Stimulated activated CD8-positive, alpha-beta memory T cell treated with anti-CD3 and anti-CD28 coated beads, Interleukin-15, amount 100 ng/mL, for 1 hour (primary cell): ENCODE measurements at places on chromosomes 2 and 18.

DNA sequence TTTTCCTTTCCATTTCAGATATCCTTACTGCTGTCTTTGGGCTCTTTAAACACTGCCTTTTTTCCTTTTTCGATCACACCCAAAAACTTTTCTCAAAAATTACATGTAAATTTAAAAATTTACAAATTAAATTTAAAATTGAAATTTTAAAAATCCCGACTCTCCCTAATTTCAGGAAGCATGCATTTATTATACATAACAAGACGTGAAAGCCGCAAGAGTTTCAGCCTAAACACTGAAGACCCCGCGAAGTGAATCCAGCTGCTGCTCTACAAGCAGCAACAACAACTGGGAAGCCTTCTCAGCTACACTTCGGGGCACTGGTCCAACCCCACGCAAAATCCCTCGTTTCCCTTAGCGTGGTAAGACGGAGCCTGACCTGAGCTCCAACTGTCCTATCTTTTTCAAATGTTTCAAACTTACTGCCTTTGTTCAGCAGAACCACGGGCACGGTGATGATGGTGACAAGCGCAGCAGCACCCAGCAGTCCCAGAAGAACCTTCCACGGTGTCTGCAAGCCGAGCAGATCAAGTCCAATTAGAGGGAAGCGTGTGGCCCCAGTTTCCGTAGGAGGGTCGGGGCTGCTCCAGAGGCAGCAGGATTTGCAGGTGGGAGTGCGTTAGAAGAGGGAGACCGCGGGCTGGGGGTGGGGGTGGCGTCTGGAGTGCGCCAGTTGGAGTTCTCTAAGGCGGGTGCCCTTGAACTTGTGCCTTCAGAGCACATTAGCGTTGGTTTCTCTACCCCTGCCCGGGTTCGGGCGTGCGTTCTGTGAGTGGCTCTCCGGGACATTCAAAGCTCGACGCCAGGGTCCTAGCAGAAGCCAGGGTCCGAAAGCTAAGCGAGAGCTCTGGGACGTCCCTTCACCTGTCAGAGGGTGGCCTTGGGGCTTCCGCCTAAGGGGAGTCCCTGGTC, 783 bp downstream of the DPP4 start:
- no peak for DNase-seq

DNA sequence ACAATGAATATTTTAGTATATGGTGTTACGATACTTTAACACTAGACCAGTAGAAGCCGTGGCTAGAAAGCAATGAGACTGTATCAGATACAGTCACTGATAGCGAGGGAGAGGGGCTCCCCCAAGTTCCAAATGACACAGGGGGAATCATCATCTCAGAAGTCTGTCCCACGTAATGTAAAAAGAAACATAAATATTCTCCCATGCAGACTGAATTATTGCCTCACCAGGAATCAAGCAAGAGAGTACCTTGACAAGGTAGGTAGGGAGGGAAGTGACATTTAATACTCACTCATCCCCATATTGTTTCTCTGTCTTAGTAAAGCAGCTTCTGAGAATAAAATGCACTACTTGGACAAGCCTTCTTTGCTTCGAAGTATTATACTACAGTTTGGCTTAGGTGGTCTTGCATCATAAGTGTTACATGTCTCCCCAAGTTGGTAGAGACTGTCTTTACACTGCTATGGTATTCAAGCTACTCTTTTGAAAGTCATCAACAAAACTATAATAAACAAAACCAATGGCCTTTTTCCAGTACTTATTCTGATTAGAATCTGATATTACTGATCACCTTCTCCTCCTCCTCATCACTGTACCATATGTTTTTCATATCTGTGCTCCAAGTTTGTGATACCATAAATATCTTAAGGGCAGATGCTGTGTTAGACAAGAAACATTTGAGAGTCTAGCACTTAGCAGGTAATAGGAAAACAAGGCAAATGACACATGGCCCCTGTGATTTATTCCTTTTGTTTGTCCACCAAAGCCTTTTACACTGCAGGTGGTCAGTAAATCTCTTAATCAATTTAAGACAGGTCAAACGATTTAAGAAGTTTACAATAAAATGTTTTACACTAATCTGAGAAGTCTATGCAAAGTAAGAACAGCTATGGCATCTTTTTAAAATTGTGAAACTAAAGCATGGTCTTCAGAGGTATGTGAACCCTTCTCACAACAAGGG, 2.7 kb downstream of the LAPTM4A start:
- no peak for DNase-seq

DNA sequence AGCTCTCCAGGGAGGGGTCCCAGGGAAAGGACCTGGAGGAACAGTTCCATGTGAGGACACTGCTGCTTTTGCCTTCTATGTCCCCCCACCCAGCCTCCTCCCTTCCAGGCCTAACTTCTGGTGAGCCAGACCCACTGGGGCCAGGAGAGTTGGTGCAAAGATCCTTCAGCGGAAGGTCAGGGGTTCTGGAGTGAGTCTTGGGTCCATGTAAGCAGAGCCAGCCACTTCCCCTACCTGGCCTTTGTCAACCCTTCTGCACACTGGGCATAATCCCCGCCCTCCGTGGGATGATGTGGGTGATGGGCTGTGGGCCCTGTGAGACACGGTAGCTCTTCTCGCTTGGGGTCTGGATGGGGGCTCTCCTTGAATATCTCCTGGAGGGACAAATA, 76.9 kb downstream of the RHOB start:
- no peak for DNase-seq

- DNase-seq: no peak
Measured at GRCh38 chr2:36411962-36412444, 56.4 kb downstream of the CRIM1 start.

DNA sequence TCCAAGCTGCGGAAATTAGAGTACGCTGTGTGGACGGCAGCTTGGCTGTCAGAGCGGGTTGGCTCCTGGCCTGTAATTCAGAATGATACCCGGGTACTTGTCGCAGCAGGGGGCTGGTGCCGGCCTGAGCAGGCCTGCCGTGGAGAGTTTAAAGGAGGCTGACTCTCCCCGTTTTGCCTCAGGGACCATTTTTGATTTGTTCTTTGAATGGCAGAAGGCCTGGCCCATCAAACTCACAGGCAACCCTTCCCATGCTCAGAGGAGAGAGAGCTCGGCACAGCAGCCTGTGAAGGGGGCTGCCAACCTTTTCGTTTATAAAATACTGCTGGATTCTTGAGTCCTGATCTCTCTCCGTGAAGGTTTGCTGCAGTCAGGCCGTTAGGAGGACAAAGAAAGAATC, 151.3 kb downstream of the KLHL29 start:
- no peak for DNase-seq

GRCh38 chr2:38187541-38188011, 111.6 kb upstream of the CYP1B1 start:
- no peak for DNase-seq

DNA sequence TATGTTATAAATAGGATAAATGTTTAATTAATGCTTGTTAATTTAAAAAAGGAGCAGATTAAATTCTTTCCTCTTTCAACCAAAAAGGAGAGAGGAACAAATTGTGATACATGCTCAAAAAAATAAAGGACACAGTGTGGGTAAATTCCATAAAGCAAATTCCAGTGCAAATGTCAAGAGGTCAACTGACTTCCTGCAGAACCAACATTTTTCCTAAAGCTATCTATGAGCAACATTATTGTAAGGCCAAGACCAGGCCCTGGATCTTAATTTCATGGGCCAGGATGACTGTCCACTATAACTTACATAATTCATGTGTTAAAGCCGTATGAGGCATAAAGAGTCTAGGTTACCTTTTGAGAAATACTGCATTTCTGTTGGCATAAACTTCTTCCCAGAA, 93.9 kb upstream of the RPE start:
- no peak for DNase-seq

GRCh38 chr2:15943378-15944280, 3.3 kb downstream of the MYCN start:
- DNase-seq: no peak

DNA sequence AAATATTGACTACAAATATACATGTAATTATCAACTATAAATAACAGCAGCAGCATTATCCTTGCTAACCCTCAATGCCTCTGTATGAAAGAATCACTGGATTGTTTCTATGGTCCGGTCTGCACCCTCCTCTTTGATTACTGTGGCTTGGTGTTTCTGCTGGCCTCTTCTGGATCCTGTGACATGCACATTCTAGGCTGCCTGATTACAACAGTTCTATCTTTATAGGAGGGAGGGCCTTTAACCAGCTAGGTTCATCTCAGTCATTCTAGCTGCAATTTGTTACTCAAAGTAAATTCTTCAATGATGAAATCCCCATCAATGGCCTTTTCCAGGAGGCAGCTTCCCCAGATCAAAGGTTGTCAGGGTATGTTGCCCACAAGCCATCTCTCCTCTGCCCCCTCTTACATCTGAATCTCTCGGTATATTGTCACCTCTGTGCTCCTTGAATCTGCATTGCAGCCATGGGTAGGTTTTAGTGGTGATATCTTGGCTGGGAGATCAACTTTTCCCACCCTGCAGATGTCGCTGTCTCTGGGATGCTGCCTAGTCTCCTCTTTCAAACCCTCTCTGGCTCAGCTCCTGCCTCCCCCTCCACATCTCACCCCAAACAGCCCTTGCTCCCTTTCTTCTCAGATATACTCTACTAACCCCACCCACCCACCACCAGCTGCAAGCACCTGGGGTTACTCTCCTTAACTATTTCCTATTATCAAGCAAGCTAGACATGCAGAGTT, 106.2 kb upstream of the BZW1 start:
- DNase-seq: no peak

GRCh38 chr2:218419630-218420216, 800 bp downstream of the VIL1 start:
- no peak for DNase-seq

- DNase-seq: no peak
Measured at GRCh38 chr2:181552808-181553207, 95.6 kb downstream of the ITGA4 start.

GRCh38 chr2:118403658-118404451, 315.6 kb downstream of the INSIG2 start:
- DNase-seq: no peak

DNA sequence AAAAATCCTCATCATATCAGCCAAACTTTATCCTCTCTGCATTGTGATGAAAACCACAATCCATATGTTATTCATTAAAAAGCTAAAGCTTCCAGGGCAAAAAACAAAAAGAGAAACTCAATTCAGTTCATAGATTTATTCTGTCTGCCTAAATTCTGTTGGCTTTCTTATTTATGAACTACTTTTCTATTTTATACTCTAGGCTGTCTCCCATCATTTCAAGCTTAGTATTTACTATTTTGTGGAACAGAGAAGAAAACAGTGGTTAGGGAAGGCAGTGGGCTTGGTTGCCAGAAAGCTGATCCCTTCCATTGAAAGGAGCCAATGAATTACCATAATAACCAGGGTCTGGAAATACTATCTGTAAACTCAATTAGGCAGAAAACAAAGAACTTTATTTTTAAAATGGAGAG, 71.8 kb downstream of the RAPH1 start:
- no peak for DNase-seq

GRCh38 chr2:117814417-117815264, at the start of gene DDX18:
Gene DDX18 (plus strand): TSS chr2:117814691. CDS start chr2:117814778, 87 bp downstream.
- peak; percentile 96 for DNase-seq

DNA sequence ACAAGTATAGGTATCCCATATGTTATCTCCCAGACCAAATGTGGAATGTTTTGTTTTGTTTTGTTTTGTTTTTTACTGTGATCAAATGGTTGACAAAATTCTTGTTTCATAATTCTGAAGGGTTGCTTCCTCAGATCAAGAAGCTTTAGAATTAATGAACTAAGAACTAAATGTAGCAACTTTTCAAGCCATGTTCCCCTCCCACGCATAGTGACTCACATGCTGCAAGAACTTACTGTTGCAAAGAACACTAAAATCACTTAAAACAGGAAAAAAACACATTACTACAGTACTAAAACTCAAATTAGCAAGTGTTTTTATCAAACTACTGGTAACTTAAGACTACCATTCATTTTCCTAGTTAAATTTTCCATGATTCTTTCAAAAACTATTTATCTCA, 30.6 kb downstream of the HNRNPLL start:
- DNase-seq: no peak

GRCh38 chr2:218290316-218291261, 1.7 kb downstream of the TMBIM1 start:
- DNase-seq: no peak

GRCh38 chr2:29700560-29700959, 220.8 kb downstream of the ALK start:
- DNase-seq: no peak

GRCh38 chr2:10811517-10811916, 1.1 kb downstream of the PDIA6 start:
- DNase-seq: no peak

GRCh38 chr2:11187083-11187619, 31.9 kb downstream of the SLC66A3 start:
- no peak for DNase-seq

DNA sequence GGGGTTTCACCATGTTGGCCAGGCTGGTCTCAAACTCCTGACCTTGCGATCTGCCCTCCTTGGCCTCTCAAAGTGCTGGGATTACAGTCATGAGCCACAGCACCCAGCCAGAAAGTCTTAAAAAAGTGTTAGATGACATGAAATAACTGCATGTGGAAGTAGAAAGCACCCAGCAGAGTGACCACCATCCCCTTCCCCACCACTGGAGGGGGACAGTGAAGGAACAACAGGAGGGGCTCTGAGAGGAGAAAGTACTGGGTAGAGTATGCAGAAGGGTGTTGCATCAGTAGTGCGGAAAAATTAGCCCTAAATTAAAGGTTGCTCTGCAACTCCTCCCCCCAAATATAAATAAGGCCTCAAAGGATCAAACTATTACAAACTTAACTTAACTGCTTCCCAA, 230.5 kb downstream of the ZNF521 start:
- no peak for DNase-seq

DNA sequence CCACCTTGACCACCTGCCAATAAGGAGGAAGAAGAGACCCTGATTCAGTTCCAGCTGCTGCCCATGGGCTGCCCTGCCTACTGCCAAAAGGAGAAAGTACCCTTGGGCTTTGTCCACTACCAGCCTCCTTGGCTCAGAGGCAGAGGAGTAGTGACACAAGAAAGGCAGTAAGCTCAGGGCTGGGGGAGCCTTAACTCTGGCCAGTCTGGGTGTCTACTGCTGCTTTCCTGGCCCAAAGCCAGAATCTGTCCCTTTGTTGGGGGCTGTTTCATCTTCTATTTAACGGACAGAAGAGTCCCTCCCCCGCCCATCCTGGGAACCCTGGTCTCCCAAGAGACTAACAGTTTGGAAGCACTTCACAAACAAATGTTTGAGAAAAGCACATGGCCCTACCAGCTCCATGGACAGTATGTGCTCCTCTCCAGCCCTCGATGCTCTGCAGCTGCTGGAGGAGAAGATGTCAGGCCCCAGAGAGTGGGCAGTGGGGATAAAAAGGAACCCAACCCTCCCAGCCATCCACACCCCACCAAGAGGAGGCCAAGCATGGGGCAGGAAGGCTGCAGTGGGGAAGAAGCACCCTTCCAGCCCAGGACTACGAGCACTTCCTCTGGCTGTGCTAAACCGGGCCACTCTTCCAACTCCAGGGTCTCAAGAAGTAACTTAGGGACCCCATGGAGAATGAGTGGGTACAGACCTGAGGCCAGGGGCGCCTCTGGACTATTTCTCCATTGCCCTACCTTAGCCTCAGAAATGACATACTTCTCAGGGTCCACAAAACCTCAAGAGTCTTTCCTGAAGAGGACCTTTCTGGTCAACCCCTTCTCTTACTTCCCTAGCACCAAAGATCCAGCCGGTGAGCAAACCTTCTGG, 1.2 kb downstream of the ATG9A start:
- no peak for DNase-seq
